Activated CD8-positive, alpha-beta memory T cell treated with anti-CD3 and anti-CD28 coated beads, Interleukin-2, amount 10 ng/mL, durations not matched to agents 7 days and 5 days (primary cell): ENCODE measurements at places on chromosomes 6 and 20. TPM values are rescaled to one million over a fixed set of nuclear protein-coding genes. Genes with fewer than 3 reads are reported as not detected.

The TAGAP gene
- total RNA-seq, result 44.8 TPM

The GJA1 gene
- not detected for total RNA-seq

The PLEKHG1 gene
- 4.6 TPM for total RNA-seq

The DACT2 gene
- total RNA-seq, result not detected

The REV3L gene
- 24.3 TPM for total RNA-seq

The SRSF12 gene
- total RNA-seq, result not detected

The MTFR2 gene
- total RNA-seq, result 35.8 TPM

The RIPPLY2 gene
- not detected for total RNA-seq

The MMUT gene
- 12.8 TPM for total RNA-seq

GRCh38 chr6:130027948-130028347 is 9.6 kb downstream of the L3MBTL3 start:
- H3K4me3 ChIP-seq, result peak overlapping the region; percentile 3
- H3K27me3 ChIP-seq, result no peaks in the 10 kb centered on the region
- H3K27ac ChIP-seq, result peak overlapping the region; percentile 85
- H3K4me1 ChIP-seq, result peaks cover 47% of the 10 kb centered on the region

DNA sequence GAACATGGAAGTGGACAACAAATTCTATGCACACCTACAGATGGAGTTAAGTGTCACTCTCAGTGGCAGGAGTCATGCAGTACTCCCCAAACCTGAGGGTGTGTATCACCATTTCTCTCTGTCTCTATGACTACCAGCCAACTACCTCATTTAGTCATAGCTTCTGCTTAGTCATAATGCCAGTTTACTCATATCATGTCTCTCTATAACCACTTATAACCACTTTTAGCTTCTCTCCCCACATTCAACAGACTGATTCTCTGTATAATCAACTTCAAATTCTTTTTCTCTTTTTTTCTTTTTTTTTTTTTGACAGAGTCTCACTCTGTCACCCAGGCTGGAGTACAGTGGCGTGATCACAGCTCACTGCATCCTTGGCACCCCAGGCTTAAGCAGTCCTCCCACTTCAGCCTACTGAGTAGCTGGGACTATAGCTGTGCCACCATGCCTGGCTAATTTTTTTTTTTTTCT is 13.8 kb upstream of the GTF3C6 start:
- H3K27ac ChIP-seq, result peak overlapping the region; percentile 88
- peaks cover 2% of the 10 kb centered on the region for H3K36me3 ChIP-seq
- no peaks in the 10 kb centered on the region for H3K27me3 ChIP-seq
- DNase-seq, result peak; percentile 78
- H3K4me1 ChIP-seq, result peaks cover 18% of the 10 kb centered on the region
- H3K4me3 ChIP-seq, result peak overlapping the region; percentile 11

- no peak overlapping the region for H3K4me3 ChIP-seq
- no peak overlapping the region for H3K27ac ChIP-seq
- no peaks in the 10 kb centered on the region for H3K36me3 ChIP-seq
- no peak for DNase-seq
- H3K4me1 ChIP-seq, result no peaks in the 10 kb centered on the region
Measured at GRCh38 chr20:63321148-63321831, 28.3 kb downstream of the COL20A1 start.

DNA sequence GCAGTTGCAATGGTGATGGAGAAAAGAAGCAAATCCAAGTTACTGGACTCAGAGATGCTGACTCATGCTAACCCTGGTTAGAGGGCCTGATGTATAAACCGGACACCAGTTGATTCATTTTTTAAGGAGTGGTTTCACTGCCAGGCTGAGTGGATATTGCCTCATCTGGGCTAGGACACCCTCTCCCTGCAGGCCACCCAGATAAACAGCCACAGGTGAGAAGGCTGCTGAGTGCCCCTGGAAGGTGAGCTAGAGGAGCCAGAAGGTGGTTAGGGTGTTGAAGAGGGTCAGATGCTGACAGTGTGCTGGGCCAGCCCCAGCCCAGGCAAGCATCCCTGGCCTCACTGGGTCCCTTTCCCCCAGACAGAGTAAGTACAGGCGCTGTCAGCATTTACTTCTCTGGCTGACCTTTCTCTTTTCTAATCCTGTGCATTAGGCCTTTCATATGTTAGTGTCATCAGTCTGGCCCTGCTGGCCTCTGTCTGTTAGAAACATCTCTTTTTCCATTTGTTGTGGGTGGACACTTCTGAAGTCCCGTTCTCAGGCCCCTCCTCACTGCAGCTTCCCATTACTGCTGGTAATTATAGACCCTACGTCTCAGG is 13.5 kb downstream of the EPB41L1 start:
- no peaks in the 10 kb centered on the region for H3K4me1 ChIP-seq
- H3K36me3 ChIP-seq, result no peaks in the 10 kb centered on the region
- peaks cover 17% of the 10 kb centered on the region for H3K27me3 ChIP-seq

- no peak for DNase-seq
- H3K4me3 ChIP-seq, result no peak overlapping the region
- H3K27ac ChIP-seq, result no peak overlapping the region
- no peaks in the 10 kb centered on the region for H3K27me3 ChIP-seq
- H3K36me3 ChIP-seq, result peaks cover 35% of the 10 kb centered on the region
- H3K4me1 ChIP-seq, result peaks cover 8% of the 10 kb centered on the region
Measured at GRCh38 chr6:166987930-166988329, 11.3 kb upstream of the CEP43 start.

DNA sequence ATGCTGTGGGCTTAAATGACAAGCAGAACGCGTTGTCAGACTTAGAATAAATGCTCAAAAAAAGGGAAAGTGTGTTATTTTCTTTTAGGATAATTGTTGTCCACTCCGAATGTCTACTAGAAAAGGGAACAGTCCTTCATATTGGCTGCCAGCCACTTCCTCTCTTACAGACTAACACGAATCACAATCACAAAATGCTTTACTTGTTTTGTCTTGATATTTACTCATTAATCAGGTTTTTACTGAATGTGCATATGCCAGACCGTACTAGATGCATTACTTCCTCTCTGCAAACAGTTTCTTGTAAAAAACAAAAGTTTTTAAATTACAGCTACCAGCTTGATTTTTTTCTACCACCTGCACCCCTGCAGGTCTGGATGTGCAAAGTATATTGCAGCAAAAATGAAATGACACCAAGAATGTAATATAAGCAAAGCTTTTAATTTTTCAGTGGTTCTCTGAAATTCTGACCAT is 821 bp downstream of the DHX35 start:
- peak overlapping the region; percentile 90 for H3K27ac ChIP-seq
- peaks cover 7% of the 10 kb centered on the region for H3K36me3 ChIP-seq
- H3K4me1 ChIP-seq, result peaks cover 29% of the 10 kb centered on the region

DNA sequence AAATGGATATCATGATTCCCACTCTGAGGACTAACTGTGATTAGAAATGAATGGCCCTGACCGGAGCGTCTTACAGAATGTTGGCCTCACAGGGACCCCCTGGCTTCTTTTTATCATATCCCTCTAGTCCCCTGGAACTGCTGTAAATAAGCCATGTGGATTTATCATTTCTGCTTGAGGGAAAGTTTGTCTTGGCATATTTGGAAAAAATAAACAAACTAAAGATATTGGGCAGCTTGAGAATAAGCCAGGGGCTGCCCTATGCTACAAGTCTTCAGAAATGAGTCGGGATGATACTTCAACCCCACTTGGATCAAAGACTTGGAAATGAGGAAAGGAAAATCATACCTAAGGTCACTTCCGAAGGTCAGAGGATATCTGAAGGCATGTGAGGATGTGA is 179.1 kb downstream of the THBS2 start:
- H3K4me1 ChIP-seq, result no peaks in the 10 kb centered on the region
- H3K4me3 ChIP-seq, result no peak overlapping the region
- peaks cover 3% of the 10 kb centered on the region for H3K27me3 ChIP-seq
- no peaks in the 10 kb centered on the region for H3K36me3 ChIP-seq
- no peak for DNase-seq
- H3K27ac ChIP-seq, result no peak overlapping the region

DNA sequence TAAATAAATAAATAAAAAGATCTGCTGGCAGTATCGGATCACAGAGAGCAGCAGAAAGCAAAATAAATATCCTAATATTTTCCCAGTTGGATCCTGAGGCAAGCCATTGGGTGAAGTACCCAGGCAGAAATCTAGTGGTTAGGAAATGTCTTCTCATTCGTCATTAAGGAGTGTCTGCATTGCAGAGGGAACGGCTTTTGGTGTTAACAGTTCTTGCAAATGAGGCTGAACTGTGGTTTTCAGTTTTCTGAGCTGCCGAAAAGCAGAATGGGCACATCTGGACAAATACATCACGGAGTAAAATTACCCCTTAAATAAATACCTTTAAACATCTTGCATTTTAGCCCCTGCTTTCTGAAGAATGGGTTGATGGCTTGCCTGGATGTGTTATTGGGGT is 82.3 kb upstream of the MPC1 start:
- H3K36me3 ChIP-seq, result no peaks in the 10 kb centered on the region
- H3K27me3 ChIP-seq, result peaks cover 6% of the 10 kb centered on the region
- no peak for DNase-seq
- peaks cover 10% of the 10 kb centered on the region for H3K4me1 ChIP-seq
- H3K27ac ChIP-seq, result no peak overlapping the region

DNA sequence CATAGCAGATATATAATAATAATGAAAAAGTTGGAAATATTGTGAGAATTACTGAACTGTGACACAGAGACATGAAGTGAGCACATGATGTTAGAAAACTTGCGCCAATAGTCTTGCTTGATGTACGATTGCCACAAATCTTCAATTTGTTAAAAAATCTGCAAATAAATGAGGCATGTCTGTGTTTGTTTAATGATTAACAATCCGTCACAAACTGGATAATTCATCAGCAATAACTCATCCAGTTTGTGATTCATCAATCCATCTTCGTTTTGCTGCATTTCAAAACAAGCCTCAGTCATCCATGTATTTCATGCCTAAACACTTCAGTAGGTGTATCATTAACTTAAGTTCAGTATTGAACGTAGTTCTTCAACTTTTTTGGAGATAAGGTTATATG is 25.5 kb upstream of the SMIM26 start:
- peaks cover 43% of the 10 kb centered on the region for H3K36me3 ChIP-seq
- no peak overlapping the region for H3K27ac ChIP-seq
- no peak for DNase-seq
- H3K27me3 ChIP-seq, result no peaks in the 10 kb centered on the region
- peaks cover 5% of the 10 kb centered on the region for H3K4me1 ChIP-seq
- H3K4me3 ChIP-seq, result no peak overlapping the region

DNA sequence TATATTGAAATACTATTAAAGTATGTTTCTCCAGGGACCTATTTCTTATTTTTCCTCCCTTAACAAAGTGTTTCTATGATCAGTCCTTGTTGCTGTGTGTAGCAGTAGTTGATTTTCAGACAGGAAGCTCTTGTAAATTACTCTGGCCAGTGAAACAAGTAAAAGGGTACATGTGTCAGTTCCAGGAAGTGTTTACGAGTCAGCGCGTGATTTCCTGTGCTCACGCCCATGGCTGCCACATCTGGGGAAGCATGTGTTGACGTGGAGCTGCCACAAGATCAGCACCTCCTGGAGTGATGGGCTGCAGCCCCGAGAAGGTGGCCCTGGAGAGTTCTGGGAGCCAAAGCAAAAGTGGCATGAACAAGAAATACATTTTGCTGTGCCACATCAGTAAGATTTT is 38.6 kb upstream of the GGTLC1 start:
- DNase-seq, result peak; percentile 93
- H3K4me3 ChIP-seq, result peak overlapping the region; percentile 60
- H3K36me3 ChIP-seq, result peaks cover 8% of the 10 kb centered on the region
- no peaks in the 10 kb centered on the region for H3K27me3 ChIP-seq
- H3K4me1 ChIP-seq, result peaks cover 38% of the 10 kb centered on the region

DNA sequence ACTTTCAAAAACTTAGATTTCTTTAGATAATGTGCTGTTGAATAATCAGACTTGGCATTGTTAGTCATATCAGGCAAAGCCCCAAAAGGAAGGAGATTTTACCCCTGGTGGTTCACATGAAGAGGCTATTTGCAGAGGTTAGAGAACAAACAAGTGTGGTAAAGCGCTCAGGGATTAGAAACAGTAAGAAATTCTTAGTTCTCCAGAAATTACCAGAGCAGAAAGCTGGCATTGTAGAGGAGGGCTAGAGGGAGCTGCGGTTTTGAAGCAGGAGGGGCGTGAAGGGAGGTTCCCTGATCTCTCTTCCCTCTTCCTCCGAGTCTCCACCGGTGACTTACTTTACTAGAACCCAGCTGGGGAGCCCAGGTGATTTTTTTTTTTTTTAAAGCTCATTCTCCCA is 10.2 kb downstream of the MYO6 start:
- peaks cover 2% of the 10 kb centered on the region for H3K36me3 ChIP-seq
- H3K4me1 ChIP-seq, result peaks cover 4% of the 10 kb centered on the region
- peaks cover 4% of the 10 kb centered on the region for H3K27me3 ChIP-seq
- no peak for DNase-seq
- H3K4me3 ChIP-seq, result no peak overlapping the region

GRCh38 chr20:59123011-59123677 is 40.5 kb upstream of the ZNF831 start:
- H3K27me3 ChIP-seq, result peaks cover 21% of the 10 kb centered on the region
- no peak for DNase-seq
- H3K27ac ChIP-seq, result peak overlapping the region; percentile 67
- H3K36me3 ChIP-seq, result peaks cover 2% of the 10 kb centered on the region
- H3K4me3 ChIP-seq, result peak overlapping the region; percentile 52
- H3K4me1 ChIP-seq, result peaks cover 46% of the 10 kb centered on the region

DNA sequence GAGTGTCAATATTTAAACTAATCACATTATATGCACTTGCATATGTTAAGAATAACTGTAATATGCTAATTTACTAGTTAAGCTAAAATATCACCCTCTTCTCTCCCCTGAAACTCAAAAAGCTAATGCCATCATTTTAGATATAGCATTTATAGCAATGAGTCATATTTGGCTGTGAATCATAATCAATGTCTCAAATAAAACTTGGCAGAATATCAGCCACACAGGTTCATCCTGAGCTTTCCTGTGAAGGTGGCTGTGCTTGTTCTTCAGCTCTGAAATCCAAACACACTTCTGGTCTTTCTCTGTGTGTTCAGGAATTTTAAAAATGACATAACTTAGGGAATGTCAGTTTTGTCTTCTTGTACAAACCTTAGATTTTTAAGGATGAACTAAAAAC is 12.8 kb upstream of the PNRC1 start:
- H3K4me1 ChIP-seq, result no peaks in the 10 kb centered on the region
- no peaks in the 10 kb centered on the region for H3K36me3 ChIP-seq
- H3K27me3 ChIP-seq, result peaks cover 12% of the 10 kb centered on the region
- H3K27ac ChIP-seq, result no peak overlapping the region
- DNase-seq, result no peak

DNA sequence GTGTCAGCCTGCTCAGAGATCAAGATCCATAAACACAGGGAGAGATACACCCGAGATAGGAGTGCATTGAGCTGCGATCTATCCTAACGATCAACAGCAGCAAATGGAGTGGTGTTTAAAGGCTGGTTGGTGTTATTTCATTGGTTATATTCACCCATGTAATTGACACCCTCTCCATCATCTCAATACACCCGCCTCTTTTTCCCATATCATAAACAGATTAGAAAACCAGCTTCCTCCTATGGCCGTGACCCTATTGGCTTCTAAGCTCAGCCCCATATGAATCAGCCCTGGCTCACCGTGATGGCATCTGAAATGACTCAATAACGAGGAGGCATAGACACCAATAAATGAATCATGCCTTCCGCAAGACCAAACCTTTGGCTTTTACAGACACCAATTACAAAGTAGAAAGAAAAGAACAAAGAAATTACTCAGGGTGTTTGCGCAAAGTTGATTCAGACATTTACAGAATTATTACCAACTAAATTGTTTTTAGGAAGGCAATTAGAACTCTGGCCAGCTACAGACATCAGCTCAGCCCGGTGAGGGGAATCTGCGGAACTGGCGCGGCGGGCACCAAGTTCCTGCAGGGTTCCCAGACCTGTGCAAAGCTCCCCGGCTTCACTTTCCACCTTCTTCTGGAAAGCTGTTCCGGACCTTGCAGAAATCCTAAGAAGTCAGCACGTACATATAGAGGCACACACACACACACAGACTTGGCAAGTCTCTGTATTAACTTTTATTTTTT is 11.5 kb downstream of the PMEPA1 start:
- peaks cover 27% of the 10 kb centered on the region for H3K4me1 ChIP-seq
- DNase-seq, result peak; percentile 84
- H3K4me3 ChIP-seq, result no peak overlapping the region
- H3K27ac ChIP-seq, result peak overlapping the region; percentile 53
- no peaks in the 10 kb centered on the region for H3K36me3 ChIP-seq
